ENCODE measurements at places on chromosomes 4 and X.
A peak's percentile ranks its signal among the peaks of the same experiment; 100 is the strongest.

GRCh38 chrX:116009861-116010710, 160.5 kb upstream of the AGTR2 start:
- DNase-seq: no peak

GRCh38 chr4:40998675-40999358, 215.5 kb downstream of the APBB2 start:
- DNase-seq: peak; percentile 91

- peak; percentile 17 for DNase-seq
Measured at GRCh38 chr4:47010912-47011446, 17.6 kb upstream of the GABRA4 start.

DNA sequence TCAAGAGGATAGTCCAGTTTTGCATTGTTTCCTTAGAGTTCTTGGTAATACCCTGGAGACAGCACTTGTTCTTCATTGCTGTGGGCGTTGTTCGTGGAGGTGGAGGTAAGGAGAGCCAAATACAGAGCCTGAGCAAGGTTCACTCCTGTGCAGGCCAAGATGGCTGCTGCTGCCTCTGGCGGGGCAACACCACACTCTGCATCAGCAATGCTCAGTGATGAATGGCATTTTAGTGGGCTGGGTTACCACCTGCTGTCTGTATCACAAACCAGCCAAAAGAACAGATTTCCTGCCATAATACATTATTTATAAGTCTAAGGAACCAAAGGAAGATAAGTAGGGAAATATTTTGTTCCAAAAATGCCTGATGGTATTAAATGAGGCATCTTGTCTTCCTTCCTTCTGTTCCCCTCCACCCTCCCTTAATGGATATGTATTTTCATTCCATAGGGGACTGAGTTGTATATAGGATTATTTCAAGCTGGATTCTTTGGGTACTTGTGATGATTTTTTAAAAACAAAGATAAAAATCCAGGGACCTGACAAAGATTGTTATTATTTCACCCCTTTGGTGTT, 61.6 kb upstream of the LIMCH1 start:
- no peak for DNase-seq

GRCh38 chr4:6422866-6423265, 49.5 kb downstream of the PPP2R2C start:
- no peak for DNase-seq

DNA sequence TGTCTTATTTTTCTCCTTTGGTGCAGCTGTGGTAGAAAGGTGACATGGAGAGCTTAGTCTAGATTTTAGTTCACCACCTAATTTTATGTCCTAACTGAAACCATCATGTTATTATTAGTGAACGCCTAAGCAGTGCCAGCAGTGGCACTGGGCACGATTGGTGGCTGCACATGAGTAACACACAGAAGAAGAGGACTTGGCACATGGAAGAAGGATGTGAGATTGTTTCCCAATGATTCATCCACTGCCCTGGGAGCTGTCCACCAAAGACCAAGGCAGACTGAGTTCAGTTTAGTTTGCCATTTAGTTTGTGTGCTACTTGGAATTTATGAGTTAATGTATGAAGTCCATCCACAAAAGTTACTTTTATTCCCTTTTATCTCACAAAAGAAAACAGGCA, 68.1 kb upstream of the NAP1L5 start:
- DNase-seq: peak; percentile 76
